NCI-H1105 (cell line): ENCODE measurements at places on chromosomes 4 and X.

GRCh38 chr4:153364061-153364460, 19.6 kb downstream of the MND1 start:
- no peak for DNase-seq

- DNase-seq = no peak
These were observed 55.7 kb downstream of the METTL14 start for GRCh38 chr4:118740869-118741268.

- no peak for DNase-seq
These were observed 168.0 kb downstream of the EFHC2 start for GRCh38 chrX:44175455-44175854.

DNA sequence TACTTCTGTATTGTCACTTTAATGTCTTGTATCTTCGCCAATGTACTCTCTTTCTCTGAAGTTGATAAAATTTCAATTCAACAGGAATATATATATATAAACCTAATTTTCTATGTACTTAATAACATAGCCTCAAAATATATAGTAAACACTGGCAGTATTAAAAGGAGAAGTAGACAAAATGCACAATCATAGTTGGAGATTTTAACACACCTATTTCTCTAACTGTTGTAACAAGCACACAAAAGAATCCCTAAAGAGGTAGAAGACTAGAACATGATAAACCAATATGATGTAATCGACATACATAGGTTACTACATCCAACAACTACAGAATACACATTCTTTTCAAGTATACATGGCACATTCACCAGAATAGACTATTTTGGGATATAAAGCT, 65.5 kb downstream of the ZNF81 start:
- DNase-seq = no peak

- no peak for DNase-seq
These were observed 39.9 kb downstream of the DCX start for GRCh38 chrX:111372086-111372485.

DNA sequence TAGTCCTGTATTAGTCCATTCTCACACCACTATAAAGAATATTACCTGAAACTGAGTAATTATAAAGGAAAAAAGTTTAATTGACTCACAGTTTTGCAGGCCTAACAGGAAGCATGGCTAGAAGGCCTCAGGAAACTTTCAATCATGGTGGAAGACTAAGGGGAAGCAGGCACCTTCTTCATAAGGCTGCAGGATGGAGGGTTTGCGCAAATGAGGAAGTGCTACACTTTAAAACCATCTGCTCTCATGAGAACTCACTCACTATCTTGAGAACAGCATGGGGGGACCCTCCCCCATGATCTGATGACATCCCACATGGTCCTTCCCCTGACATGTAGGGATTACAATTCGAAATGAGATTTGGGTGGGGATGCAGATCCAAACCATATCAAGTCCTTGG, 12.1 kb upstream of the MAGEA11 start:
- DNase-seq = no peak

- DNase-seq = no peak
These were observed 1.1 kb upstream of the HPSE start for GRCh38 chr4:83335701-83336100.

- no peak for DNase-seq
These were observed 6.8 kb upstream of the ODAPH start for GRCh38 chr4:75549019-75549418.

DNA sequence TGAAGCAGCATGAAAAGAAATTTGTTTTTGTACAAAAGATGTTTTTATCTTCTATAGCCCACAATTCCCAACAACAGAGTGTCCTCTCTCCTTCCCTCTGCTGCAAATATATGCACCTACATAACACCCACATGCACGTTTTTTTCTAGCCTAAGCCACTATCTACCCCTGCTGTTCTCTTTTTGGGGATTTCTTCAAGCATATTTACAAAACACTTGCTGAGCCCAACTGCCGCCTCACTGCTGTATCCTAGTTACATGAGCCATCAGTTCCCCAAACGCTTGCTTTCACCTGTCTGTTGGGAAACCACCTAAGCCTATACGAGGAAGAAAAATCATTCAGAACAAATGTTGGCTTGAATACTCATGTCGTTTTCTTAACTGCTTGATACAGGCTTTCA, 127.2 kb downstream of the CHRNA9 start:
- no peak for DNase-seq

DNA sequence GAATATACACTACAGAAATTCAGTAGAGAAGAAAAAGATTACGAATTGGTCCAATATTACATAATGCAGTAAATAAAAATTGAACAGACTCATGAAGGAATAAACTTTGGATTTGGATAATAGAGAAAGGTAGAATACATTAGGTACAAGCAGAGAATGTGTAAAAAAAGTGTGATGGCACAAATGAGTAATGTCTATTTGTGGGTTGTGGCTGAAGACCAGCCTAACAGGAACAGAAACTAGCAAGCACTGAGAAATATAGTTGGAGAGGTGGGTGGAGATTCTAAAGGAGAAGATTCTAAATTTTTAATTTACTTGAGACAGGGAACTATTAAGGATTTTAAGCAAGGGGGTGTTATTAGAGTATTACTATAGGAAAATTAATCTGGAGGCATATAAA, 15.2 kb upstream of the CLOCK start:
- DNase-seq = no peak

DNA sequence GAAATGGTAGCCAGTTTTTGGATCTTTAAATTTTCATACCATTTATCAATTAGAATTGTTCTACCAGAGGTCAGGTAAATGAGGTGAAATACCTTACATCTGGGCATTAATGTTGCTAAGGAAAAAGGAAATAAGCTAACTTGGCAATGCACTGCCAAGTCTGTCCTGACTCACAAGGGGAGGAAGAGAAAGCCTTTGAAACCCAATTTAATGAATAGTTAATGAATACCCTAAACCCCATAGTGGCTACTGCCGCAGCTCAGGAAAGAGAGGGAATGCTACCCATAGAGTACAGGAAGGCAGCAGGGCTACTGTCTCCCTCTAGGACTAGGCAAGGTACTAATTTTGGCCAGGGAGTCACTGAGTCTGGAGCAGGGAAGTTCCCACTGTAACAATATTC, 16.8 kb upstream of the DHX15 start:
- DNase-seq = no peak

DNA sequence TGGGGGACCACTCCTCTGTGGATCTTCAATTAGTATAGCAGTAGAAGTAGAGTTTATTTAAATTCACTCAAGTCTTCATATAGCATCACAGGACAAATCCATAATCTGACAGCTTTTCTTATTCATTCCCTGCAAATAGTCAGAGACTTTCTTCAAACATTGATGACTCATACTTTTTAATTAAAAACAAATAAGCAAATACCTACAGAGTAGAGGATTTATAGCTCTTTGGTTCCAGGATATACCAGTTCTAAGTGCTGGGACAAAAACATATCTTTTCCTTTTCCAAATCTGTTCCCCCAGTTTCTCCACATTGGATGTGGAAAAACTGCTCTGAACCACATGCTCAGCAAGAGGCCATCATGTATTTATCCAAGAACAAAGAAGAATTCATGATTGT, 24.1 kb downstream of the EMCN start:
- DNase-seq = no peak

GRCh38 chr4:38673130-38673978, 9.4 kb downstream of the KLF3 start:
- peak; percentile 75 for DNase-seq

DNA sequence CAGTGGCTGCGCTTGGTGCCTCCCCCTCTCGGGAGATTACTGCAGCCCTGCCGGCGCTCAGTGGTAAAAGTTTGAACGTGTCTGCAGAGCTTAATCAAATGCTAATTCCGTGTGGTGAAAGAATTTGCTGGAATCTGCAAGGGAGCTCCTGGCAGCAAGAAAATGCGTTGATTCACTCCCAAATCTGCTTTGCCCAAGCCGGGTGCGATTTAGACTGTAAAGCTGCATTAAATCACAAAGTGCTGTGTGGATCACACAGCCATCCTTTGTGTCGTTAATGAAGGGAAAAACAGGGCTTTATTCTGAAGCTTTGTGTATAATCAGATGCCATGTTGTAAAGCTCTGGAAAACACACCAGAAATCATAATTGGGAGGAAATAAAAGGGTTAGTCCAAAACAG, 444.1 kb downstream of the BCOR start:
- no peak for DNase-seq

- no peak for DNase-seq
These were observed 325.2 kb downstream of the LDB2 start for GRCh38 chr4:16573206-16573605.

- no peak for DNase-seq
These were observed 1.2 kb downstream of the PRKX start for GRCh38 chrX:3712051-3712869.

GRCh38 chr4:168335621-168336020, 17.1 kb upstream of the DDX60 start:
- no peak for DNase-seq

DNA sequence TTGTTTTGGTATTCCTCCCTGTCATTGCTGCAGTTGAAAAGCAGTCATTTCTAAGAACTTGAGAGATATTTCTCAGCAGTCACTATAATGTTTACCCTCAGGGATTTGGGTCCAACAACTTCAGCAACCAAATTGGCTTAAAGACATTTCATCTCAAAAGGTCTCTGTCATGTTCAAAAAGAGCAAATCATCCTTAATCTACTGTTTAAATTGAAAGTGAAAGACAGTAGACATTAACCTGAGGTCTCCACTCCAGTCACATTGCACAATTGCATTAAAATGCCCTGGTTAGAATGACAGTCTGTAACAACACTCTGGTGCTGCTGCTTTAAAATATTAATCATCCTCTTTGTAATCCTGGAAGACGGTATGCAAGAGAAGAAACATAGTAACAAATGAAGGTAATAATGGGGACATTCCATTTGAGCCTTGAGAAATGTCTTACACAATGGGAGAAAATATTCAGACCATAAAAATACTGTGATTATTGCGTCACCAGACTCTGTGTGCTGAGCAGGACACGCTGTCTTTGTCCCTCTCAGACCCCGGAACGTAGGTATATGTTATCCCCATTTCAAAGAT, 90.2 kb upstream of the UNC5C start:
- no peak for DNase-seq

- no peak for DNase-seq
These were observed 133.0 kb upstream of the PLS3 start for GRCh38 chrX:115427861-115428410.

DNA sequence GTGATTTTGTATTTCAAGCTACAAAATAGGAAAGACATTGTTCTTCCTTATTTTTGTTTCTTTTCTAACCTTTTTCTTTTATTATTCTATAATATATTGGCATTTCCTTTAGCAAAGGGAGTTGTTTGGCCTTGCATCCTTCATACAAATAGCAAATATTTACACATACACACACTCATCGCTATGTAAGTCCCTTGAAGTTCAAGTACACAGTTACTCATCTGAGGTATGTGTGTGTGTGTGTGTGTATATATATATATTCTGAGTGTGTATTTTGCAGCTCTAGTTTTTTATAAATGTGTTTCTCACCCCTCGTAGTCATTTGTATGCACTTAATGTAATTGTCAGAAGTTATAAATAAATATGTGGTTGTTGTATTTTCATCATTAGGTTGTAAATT, 724.8 kb upstream of the MAGEB2 start:
- DNase-seq = no peak

DNA sequence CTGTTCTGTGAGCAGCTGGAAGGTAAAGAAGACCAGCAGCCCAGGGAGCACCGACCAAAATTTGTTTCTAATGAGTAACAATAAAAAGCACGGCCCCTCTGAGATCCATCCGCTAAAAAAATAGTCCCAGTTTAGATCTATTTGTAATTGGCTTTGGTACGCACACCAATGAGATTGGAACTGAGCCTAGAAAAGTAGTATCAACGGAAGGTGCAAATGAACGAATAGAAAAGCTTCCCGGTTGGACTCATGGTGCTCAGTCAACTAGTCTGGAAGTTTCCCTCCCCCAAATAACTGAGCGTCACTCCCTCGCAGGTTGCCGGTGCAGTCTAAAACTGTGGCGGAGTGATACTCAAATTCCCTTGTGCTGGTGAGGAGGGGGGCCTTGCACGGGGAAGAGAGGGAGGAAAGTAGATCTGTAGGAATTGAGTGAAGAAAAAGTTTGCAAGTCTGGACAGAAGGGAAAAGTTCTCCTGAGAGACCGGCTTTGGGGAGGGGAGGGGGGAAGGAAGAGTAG, at the start of gene COL4A5:
Gene COL4A5, plus strand, starts transcription at position 413 of the 517 bp plus-strand sequence. CDS start 288 bp downstream, outside the sequence.
- peak; percentile 52 for DNase-seq

DNA sequence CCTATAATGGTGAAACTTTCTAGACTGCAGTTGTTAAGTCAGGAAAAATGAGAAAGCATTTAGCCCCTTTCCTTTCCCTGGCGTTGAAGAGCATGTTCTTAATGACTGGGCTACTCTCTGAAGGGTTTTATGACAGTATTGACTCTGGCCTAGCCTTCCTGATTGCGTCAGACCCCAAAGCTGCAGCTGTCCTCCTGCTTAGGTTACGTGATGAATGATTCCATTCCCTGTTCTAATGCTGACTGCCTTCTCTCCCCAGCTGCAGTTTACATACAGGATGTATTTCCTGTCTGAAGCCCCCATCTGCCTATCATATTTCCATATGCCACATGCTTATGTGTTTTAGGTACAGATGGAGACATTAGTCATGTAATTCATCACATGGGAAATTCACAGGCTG, 105.8 kb upstream of the EGFL6 start:
- DNase-seq = no peak

- DNase-seq = no peak
These were observed 48.4 kb upstream of the PRPS1 start for GRCh38 chrX:107579956-107580355.

GRCh38 chr4:16261313-16261878, 35.1 kb upstream of the TAPT1 start:
- no peak for DNase-seq

DNA sequence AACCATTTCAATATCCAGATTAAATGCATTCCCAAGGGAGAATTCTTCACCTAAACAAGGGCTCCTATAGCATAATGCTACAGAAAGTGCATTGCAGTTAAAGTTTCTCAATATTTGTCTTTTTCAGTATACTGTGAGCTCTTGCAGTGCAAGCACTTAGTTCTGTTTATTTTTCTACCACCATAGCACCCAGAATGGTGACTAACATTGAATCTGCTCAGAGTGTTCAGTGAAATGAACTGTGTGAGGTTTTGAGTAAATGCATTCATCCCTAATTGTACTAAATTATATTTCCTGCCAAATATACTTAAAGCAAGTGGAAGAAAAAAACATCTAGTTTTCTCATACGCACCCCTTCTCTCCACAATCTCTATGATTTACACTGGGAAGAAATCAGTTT, 383.9 kb downstream of the PCDH7 start:
- no peak for DNase-seq
